ENCODE measurements at places on chromosomes 6 and 20.

DNA sequence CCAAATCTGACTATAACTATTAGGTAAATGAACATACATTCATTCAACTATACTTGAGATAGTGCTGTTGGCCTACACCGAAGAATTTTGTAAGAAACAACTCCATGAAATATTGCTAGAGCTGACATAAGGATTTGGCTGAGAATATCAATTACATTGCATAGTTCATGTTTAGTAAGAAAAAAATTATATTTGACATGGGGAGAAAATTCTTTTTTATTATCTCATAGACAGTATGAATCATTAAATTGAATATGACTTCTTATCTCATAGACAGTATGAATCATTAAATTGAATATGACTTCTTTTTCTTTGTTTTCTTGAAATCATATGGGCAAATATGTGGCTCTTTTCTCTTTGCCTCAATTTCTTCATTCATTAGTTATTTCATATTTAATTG lies 212.3 kb upstream of the HSF2 start:
- no peak for DNase-seq

GRCh38 chr20:57791178-57791962 lies 81.6 kb upstream of the PMEPA1 start:
- no peak for DNase-seq

- no peak for DNase-seq
These were observed 684.0 kb downstream of the UTRN start for GRCh38 chr6:144969154-144969553.

GRCh38 chr6:170271771-170272314 lies 19.0 kb downstream of the DLL1 start:
- DNase-seq: no peak

- no peak for DNase-seq
These were observed 12.3 kb upstream of the SNAI1 start for GRCh38 chr20:49970498-49970897.

DNA sequence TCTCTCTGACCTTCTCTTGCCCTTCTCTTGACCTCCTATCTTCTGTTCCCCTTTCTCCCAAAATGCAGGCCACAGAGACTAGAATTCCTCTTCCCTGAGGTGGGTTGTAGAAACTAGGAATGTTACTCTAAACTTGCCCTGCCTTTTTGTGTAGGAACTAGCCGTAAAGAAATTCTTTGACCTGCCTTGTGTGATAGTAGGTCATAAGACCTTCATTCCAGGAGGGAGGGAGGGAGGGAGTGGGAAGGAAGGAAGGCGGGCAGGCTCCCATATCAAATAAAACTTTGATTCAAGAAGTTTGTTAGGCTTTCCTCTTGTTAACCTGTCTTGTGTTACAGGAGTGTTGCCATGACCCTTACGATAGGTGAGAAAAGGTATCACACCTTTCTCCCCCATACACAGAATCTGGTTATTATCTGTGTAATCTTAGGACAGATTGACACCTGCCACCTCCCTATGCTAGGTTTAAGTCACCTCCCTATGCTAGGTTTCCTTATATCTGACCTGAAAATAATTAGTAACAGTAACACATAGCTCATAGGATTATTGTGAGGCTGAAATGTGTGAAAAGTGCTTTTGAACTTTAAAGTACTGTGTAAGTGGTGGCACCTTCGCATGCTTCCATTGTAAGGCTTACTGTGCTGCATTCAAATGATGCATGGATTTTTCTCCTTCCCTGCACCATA lies 32.6 kb upstream of the FUCA2 start:
- no peak for DNase-seq

DNA sequence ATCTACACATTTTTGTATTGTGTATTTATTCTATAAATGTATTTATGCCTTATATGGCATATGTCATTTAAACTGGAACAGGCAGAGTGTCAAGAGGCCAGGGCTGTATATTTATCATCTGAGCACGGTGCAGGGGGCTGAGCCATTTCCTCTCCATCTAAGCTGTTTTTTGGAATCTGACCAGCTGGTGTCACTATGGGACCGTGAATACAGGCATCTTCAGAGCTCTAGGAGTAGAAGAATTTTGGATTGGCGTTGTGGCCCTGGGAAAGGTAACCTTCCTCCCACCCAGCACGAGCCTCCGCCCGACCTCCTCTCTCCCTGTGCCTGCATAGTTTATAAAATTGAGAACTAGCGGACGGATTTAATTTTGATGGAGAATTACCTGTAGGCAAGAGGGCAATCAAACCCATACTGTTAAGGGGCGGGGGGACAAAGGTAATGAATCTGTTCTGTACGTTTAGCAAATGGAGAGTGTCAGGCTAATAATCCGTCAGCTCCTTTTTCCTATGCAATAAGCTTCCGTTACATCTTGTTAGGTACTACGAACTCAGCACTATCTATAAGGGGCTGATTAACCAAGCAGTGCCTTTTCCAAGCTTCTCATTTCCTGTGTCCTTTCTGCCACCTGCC lies 29.0 kb upstream of the EEF1E1 start:
- DNase-seq: no peak

GRCh38 chr20:53088786-53089185 lies 116.6 kb downstream of the TSHZ2 start:
- no peak for DNase-seq

DNA sequence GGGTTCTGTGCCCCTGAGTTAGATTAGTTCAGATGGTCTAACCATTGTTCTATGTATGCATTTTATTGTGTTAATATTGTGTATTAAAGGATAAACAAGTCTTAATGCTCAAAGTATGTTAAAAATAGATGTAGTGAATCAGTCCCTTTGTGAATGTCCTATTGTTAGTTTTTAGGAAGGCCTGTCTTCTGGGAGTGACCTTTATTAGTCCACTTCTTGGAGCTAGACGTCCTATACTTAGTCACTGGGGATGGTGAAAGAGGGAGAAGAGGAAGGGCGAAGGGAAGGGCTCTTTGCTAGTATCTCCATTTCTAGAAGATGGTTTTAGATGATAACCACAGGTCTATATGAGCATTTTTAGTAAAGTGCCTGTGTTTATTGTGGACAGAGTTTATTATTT lies 12.3 kb upstream of the HMGN4 start:
- DNase-seq: no peak

- DNase-seq: no peak
These were observed 67.9 kb downstream of the STK35 start for GRCh38 chr20:2169456-2170088.

DNA sequence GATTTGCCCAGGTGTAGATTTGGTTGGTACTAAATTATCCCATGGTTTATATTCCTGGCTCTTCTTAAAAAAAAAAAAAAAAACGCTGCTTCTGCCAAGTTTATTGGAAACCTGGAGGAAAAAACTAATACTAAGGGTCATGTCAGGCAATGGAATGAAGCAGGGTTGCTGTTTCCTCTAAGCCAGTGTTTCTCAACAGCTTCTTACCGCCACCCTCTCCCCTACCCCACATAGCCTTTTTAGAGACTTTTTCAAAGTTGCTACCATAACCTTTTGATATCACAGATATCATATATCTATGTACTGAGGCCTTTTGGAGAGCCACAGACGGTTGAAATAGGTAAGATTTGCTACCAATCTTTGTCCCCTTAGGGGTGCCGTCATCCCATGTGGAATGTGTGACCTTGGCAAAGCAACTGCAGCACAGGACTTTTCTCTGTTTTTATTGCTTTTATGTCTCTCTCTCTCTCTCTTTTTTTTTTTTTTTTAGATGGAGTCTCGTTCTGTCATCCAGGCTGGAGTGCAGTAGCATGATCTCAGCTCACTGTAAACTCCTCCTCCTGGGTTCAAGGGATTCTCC lies 35.0 kb downstream of the SYTL3 start:
- DNase-seq: no peak

DNA sequence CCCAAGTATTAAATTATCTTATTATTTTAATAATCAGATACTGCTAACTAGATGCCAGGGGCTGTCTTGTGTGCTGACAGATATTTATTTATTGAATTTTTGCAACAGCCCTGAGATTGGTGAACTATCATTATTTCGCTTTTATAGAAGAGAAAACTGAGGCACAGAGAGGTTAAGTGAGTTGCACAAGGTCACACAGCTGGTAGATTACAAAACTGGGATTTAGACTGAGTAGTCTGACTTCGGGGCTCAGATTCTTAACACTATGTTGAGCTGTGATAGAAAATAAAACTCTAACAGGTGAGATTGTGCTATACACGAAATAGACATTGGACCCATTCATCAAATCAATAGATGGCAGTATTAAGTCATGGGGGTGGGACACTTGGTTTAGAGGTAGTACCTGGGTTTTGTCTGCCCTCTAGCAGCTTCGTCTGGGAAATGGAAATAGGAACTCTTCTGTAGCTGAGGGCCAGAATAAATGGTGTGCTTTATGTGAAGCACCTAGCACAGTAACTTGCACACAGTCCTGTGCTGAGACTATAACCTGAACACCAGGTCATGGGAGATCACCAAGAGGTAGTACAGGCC lies 113.4 kb downstream of the B3GAT2 start:
- DNase-seq: no peak

DNA sequence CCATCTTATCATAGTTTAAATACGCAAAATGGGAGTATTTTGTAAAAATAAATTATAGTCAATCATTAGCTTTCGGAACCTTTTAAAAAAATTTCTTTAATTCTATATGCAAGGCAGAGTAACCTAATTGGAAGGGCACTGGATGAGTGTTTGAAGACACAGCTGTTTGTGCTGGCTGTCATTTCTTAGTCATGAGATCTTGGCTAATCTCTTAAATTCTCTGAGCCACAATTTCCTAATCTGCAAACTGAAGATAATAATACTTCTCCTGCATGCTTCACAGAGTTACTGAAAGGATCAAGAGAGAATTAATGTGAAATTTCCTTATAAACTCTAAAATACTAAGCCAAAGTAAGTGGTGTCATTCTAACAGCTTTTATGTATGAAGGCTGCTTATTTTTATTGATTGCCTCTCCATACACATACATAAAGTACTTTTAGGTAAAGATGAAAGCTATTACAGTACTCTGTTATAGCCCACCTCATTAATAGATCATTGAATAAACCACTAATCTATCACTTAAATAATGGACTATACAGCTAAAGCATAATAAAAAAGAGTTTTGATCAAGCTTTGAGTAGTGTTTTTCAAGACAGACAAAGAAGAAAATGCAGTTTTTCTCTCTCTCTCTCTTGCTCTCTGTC lies 383.7 kb upstream of the IRAK1BP1 start:
- DNase-seq: no peak
